ENCODE measurements at places on chromosomes 5 and 9. TPM values are rescaled to one million over a fixed set of nuclear protein-coding genes. Genes with fewer than 3 reads are reported as not detected.

MARCHF11 gene
- total RNA-seq = not detected

PCDHA4 gene
- total RNA-seq = 0.77 TPM

PCDHA12 gene
- under 0.01 TPM for total RNA-seq

GRCh38 chr9:91197232-91198181 lies 164.2 kb downstream of the AUH start:
- DNase-seq = peak; percentile 96

GRCh38 chr9:133609311-133610098 lies at the start of gene FAM163B:
Gene FAM163B, minus strand, starts transcription at chr9:133609389. Its CDS starts 29,166 bp downstream, at chr9:133580223.
- no peak for DNase-seq

GRCh38 chr5:54876-55569 lies 36.9 kb upstream of the PLEKHG4B start:
- DNase-seq = no peak

GRCh38 chr9:122806661-122807060 lies 6.7 kb downstream of the OR1K1 start:
- DNase-seq = no peak

DNA sequence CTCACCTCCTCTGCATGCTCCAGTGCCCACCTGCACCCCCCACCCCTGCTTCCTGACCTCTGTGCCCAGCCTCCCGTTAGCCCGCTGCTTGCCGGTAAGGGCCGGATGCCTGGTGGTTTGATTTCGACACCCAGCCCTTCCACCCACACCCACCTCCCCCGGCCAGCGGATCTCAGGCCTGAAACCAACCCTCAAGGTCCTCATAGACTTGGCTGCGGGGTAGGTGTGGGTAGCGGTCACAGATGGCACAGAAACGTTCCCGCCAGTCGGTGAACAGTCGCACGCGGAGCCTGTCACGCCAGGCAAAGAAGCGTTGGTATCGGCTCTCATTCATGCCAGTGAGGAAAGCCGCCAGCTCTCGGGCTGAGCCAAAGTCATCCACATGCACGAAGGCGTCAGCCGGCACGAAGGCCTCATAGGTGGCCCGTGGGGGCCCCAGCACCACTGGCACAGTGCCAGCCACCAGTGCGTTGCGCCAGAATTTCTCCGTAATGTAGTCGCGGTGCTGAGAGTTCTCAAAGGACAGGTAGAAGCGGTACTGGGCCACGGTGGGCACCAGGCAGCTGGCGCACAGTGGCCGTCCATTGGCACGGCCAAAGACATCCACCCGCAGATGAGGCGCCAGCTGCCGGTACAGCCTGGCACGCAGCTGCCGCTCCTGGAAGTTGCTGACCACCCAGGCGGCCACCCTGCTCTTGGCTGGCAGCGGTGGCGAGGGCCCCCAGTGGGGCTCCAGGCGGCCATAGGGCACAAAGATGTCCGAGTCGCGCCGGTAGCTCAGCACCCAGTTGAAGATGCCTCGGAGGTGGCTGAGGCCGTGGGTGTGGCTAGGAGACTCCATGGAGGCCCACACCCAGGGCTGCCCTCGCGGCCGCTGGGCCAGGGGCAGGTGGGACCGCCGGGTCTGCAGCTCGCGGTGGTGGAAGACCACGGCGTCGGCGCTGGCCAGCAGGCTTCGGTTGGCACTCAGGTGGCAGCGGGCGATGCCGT lies 1.1 kb downstream of the FUT7 start:
- no peak for DNase-seq

DNA sequence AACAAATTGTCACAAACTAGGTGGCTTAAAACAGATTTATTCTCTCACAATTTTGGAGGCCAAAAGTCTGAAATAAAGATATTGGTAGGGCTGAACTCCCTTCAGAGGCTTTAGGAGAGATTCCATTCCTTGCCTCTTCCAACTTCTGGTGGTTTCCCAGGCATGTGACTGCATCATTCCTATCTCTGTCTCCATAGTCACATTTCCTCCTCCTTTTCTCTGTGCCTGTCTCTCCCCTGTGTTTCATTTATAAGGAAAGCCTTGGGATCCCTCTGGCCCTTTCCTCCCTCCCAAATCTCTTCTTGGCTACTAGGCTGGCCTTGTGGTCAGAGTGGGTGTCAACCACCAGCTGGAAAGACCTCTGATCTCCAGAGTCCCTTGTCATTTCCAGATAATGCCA lies 78.2 kb downstream of the SNX18 start:
- DNase-seq = no peak
